Naive thymus-derived CD8-positive, alpha-beta T cell (primary cell): ENCODE measurements at places on chromosomes 11 and 22. TPM values are rescaled to one million over a fixed set of nuclear protein-coding genes. Genes with fewer than 3 reads are reported as not detected.

ACER3 gene
- total RNA-seq: 6.4 TPM

ARHGAP42 gene
- total RNA-seq: 0.83 TPM

TAF10 gene
- total RNA-seq: 107 TPM

OR8J1 gene
- total RNA-seq: not detected

DGCR6 gene
- 6.4 TPM for total RNA-seq

SCGB1C1 gene
- not detected for total RNA-seq

MFRP gene
- not detected for total RNA-seq

MPZL2 gene
- total RNA-seq: 3.1 TPM

C11orf97 gene
- total RNA-seq: not detected

TUBGCP6 gene
- total RNA-seq: 153 TPM

CREBZF gene
- 116 TPM for total RNA-seq

- DNase-seq: no peak
- no peak overlapping the region for H3K4me3 ChIP-seq
- no peaks in the 10 kb centered on the region for H3K27me3 ChIP-seq
- H3K27ac ChIP-seq: no peak overlapping the region
Observed at GRCh38 chr11:134001088-134001487, 44.3 kb upstream of the IGSF9B start.

- H3K27me3 ChIP-seq: peaks cover 10% of the 10 kb centered on the region
- DNase-seq: no peak
- H3K27ac ChIP-seq: no peak overlapping the region
- H3K36me3 ChIP-seq: no peaks in the 10 kb centered on the region
- H3K4me1 ChIP-seq: no peaks in the 10 kb centered on the region
Observed at GRCh38 chr11:32081901-32082300, 9.0 kb upstream of the RCN1 start.

GRCh38 chr11:61702701-61703312 is 22.6 kb downstream of the DAGLA start:
- no peak overlapping the region for H3K4me3 ChIP-seq
- DNase-seq: no peak
- peaks cover 19% of the 10 kb centered on the region for H3K4me1 ChIP-seq
- H3K36me3 ChIP-seq: no peaks in the 10 kb centered on the region

DNA sequence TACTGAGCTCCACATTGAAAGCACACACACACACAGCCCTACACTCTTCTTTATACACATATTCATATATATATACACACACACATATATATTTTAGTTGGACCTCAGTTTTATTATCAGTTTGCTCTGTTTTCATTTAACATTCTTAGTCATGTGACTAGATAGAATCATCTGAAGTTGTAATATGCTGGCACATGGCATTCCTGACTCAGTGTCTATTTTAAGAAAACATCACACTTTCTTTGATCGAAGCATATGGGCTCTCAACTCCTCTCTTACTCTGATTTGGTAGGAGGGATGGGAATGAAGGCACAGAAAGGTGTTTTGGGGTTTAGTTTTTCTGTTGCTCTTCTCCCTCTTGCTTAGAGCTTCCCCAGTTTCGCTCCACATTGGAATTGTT is 24.8 kb downstream of the AMOTL1 start:
- no peak overlapping the region for H3K4me3 ChIP-seq
- H3K4me1 ChIP-seq: no peaks in the 10 kb centered on the region
- no peak overlapping the region for H3K27ac ChIP-seq
- H3K36me3 ChIP-seq: no peaks in the 10 kb centered on the region

DNA sequence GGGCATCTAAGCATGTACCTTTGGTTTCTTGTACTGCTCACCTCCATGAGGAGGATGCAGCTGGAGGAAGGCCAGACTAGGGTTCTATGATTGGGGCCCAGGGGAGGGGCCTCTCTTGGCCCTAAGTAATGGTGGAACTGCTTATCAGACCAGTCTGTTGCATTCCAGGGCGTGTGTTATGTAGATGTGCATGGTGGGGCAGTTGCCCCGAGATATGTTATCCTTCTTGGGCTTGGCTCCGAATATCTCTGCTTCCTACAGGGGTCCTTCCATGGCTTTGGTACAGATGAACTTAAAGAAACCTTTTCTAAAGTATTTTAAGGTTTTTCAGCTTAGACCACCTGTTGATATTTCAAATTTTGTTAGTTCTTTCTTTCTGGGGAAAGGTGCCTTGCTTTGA is 126.0 kb downstream of the SWAP70 start:
- no peak overlapping the region for H3K27ac ChIP-seq
- H3K27me3 ChIP-seq: no peaks in the 10 kb centered on the region

- H3K27ac ChIP-seq: no peak overlapping the region
- H3K36me3 ChIP-seq: no peaks in the 10 kb centered on the region
- H3K27me3 ChIP-seq: no peaks in the 10 kb centered on the region
- no peak for DNase-seq
- H3K4me3 ChIP-seq: no peak overlapping the region
Observed at GRCh38 chr11:83681031-83681781, 395.0 kb upstream of the CCDC90B start.

DNA sequence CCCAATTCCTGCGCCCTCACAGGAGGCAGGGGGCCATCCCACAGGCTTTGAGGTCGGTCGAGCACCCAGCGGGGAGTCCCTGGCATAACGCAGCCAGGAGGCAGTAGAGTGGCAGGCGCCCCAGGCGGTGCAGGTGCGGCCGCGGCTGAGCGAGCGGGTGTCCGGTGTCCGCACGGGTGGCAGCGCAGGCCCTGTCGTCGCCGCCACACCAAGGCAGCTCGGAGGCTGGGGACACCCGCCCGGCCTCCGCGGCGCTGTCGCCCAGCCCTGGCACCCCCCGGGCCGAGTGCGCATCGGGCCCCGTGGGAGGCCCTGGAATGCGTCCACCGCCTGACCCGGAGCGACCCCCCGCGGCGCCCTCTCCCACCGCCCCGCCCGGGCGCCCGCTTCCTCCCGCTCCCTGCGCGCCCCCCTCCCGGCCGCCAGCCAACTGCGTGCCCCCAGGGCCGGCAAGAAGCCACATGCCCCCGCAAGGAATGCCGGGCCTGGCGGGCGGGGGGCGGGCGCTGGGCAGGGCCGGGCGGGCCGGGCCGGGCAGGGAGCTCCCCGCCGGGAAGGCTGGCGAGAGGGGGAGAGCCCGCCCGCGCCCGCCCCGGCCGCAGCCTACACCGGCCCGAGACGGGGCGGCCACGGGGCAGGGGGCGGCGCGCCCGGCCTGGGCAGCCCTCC is 33.9 kb downstream of the PRDM11 start:
- peaks cover 17% of the 10 kb centered on the region for H3K4me1 ChIP-seq
- peak overlapping the region; percentile 80 for H3K4me3 ChIP-seq
- H3K27ac ChIP-seq: peak overlapping the region; percentile 77
- DNase-seq: no peak

DNA sequence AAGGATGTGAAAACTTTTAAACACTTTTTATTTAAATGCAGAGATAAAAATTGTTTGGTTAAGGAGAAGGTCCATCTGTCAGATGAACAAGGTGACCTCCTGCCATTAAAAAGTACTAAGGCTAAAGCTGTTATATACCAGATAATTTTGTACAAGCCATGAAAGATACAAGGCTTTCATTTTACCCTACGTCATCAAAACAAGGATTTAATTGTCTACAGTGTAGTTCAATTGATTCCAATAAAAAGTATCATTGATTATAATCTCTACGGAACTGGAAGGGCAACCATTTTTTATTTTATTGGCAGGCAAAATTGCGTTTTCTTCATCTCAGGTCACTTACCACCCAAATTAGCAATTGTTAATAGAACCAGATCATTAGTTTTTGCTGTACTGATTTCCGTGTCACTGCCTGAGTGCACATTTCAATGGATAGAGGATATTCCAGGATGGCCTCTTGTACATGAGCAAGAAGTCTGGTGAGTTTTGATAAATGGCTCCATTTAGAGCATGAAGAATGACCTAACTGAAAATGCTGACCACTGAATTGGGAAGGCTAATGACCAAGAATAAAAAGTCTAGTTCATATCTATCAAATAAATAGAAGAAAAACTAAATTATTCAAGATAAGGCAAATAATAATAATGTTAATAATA is 564.9 kb downstream of the JRKL start:
- DNase-seq: no peak
- H3K27ac ChIP-seq: no peak overlapping the region
- H3K36me3 ChIP-seq: no peaks in the 10 kb centered on the region
- H3K4me1 ChIP-seq: no peaks in the 10 kb centered on the region
- no peaks in the 10 kb centered on the region for H3K27me3 ChIP-seq
- no peak overlapping the region for H3K4me3 ChIP-seq

GRCh38 chr11:112247201-112247600 is 13.5 kb downstream of the PLET1 start:
- H3K27ac ChIP-seq: no peak overlapping the region
- no peak overlapping the region for H3K4me3 ChIP-seq
- H3K36me3 ChIP-seq: peaks cover 16% of the 10 kb centered on the region

- H3K36me3 ChIP-seq: peaks cover 4% of the 10 kb centered on the region
- H3K27me3 ChIP-seq: peaks cover 4% of the 10 kb centered on the region
- peaks cover 1% of the 10 kb centered on the region for H3K4me1 ChIP-seq
- no peak for DNase-seq
- H3K4me3 ChIP-seq: no peak overlapping the region
Observed at GRCh38 chr11:68974421-68975194, 6.2 kb downstream of the MRGPRD start.

DNA sequence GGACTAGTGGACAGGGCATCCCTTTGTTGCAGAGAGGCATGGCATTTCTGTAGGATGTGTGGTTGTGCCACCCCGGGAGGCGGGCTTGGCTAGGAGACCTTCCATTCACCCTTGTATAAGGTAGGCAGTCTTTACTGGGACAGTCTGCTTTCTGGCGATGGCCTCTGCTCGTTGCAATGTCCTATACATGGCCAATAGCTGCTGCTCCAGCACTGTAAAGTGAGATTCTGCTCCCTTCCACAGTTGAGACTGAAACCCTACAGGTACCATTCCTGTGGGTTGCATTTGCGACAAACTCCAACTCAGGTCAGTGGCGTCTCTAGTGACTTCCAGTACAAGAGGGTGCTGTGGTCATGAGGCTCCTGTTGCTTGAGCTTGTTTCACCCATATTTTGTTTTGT is 20.4 kb upstream of the APOL3 start:
- H3K27me3 ChIP-seq: no peaks in the 10 kb centered on the region
- H3K4me3 ChIP-seq: no peak overlapping the region
- peaks cover 3% of the 10 kb centered on the region for H3K4me1 ChIP-seq
- no peaks in the 10 kb centered on the region for H3K36me3 ChIP-seq

DNA sequence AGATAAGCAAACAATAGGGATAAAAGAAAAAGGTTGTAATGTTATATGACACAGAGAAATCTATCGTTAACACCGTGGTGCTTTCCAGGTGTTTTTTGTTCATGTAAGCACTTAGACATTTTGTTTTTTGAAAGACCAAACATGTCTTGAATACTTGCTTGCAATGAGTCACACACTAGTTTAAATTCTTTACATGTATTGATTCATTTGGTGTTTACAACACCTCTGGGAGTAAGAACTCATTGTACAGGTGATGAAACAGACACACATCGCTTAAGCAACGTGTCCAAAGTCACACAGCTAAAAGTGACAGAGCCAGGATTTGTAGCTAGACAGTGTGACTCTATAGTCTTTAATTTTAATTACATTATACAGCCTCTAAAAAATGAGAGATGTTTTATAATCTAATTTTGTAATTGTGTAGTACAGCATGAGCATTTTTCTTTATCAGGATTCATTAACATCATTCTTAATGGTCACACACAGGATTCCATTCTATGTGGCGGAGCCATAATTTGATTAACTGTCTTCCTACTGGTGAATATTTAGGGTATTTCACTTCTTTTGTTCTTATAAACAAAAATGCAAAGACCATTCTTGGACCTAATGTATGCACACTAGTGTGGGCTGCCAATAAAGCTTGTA is 148.8 kb downstream of the DBX1 start:
- no peaks in the 10 kb centered on the region for H3K4me1 ChIP-seq
- no peak overlapping the region for H3K4me3 ChIP-seq
- peaks cover 14% of the 10 kb centered on the region for H3K27me3 ChIP-seq
- no peak for DNase-seq
- H3K36me3 ChIP-seq: no peaks in the 10 kb centered on the region
- H3K27ac ChIP-seq: no peak overlapping the region

GRCh38 chr22:43000441-43001175 is 14.3 kb downstream of the PACSIN2 start:
- H3K36me3 ChIP-seq: peaks cover 2% of the 10 kb centered on the region
- peak overlapping the region; percentile 46 for H3K27ac ChIP-seq
- H3K27me3 ChIP-seq: no peaks in the 10 kb centered on the region

GRCh38 chr11:77372726-77373125 is 71.2 kb upstream of the GDPD4 start:
- H3K27me3 ChIP-seq: no peaks in the 10 kb centered on the region
- peaks cover 61% of the 10 kb centered on the region for H3K36me3 ChIP-seq
- H3K27ac ChIP-seq: peak overlapping the region; percentile 2
- no peak for DNase-seq
- no peak overlapping the region for H3K4me3 ChIP-seq

DNA sequence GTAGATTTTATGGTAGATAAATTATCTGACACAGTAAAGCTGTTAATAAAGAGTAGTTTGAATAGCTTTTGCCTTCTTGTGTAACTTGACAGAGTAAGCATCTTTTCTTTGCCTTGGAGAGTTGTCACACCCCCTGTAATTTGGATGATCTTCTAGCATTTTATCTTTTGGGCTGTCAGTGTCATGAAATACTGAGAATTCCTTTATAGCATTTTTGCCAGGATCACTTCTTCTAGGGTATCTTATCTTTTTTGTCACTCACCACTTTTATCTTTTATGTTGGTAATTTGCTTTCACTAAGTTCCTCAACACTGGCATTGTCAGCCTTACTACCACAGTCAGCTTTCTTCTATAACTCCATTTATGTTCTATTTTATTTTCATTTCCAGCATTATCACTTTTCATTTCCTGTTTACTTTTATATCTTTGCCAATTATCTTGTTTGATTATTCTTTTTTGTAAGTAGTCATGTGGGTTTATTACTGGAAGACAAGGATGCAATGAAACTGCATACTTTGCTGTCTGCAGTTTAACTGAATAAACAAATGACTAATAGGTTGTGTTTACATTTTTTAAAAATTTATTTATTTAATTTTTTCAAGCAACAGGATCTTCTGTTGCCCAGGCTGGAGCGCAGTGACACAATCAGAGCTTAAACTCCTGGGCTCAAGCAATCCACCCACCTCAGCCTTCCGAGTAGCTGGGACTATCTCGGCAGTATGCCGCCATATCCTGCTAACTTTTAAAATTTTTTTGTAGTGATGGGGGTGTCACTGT is 28.1 kb upstream of the ACAT1 start:
- H3K27ac ChIP-seq: peak overlapping the region; percentile 68
- H3K36me3 ChIP-seq: peaks cover 18% of the 10 kb centered on the region
- H3K27me3 ChIP-seq: no peaks in the 10 kb centered on the region
- DNase-seq: no peak
- no peak overlapping the region for H3K4me3 ChIP-seq

GRCh38 chr11:65327021-65327420 is 6.6 kb upstream of the DPF2 start:
- peaks cover 6% of the 10 kb centered on the region for H3K27me3 ChIP-seq
- peaks cover 8% of the 10 kb centered on the region for H3K4me1 ChIP-seq
- DNase-seq: no peak
- H3K36me3 ChIP-seq: no peaks in the 10 kb centered on the region
- H3K4me3 ChIP-seq: no peak overlapping the region
